ENCODE measurements at places on chromosomes 16 and 17. TPM values are rescaled to one million over a fixed set of nuclear protein-coding genes. Genes with fewer than 3 reads are reported as not detected.

The KRTAP2-4 gene
- not detected for total RNA-seq

The PRAC2 gene
- total RNA-seq: not detected

The CTRB1 gene
- not detected for total RNA-seq

The SMYD4 gene
- 8.9 TPM for total RNA-seq

The HBQ1 gene
- 6.6 TPM for total RNA-seq

The KRTAP4-4 gene
- not detected for total RNA-seq

The TOM1L1 gene
- total RNA-seq: 39.8 TPM

The PLCG2 gene
- total RNA-seq: 3.5 TPM

The CDH11 gene
- total RNA-seq: 0.46 TPM

The ARHGAP44 gene
- 2.8 TPM for total RNA-seq

The HES7 gene
- total RNA-seq: 2.6 TPM

The ANKRD13B gene
- 18.4 TPM for total RNA-seq

The SAMD14 gene
- 0.68 TPM for total RNA-seq

The PSMB3 gene
- 463 TPM for total RNA-seq

The GP1BA gene
- not detected for total RNA-seq

The SLC16A11 gene
- total RNA-seq: not detected

The SHISA6 gene
- total RNA-seq: not detected

The IL17C gene
- total RNA-seq: not detected

The SLX4 gene
- total RNA-seq: 4.6 TPM

The KRTAP2-2 gene
- not detected for total RNA-seq

The MFSD6L gene
- total RNA-seq: not detected

The SDK2 gene
- total RNA-seq: 0.92 TPM

The CA7 gene
- not detected for total RNA-seq

The TELO2 gene
- total RNA-seq: 39.2 TPM

The CORO6 gene
- total RNA-seq: 7.5 TPM

The CD300E gene
- total RNA-seq: not detected

The CTDNEP1 gene
- 209 TPM for total RNA-seq

The MFSD11 gene
- total RNA-seq: 21.6 TPM

The SKAP1 gene
- total RNA-seq: not detected

The GCGR gene
- 0.55 TPM for total RNA-seq

The CACNA1G gene
- total RNA-seq: 5.3 TPM

The GLP2R gene
- 10.2 TPM for total RNA-seq

The KRTAP17-1 gene
- not detected for total RNA-seq

The USP6 gene
- total RNA-seq: 0.05 TPM

The NPIPA7 gene
- 8.9 TPM for total RNA-seq

The GPRC5B gene
- 31.1 TPM for total RNA-seq

The CARD14 gene
- total RNA-seq: 0.30 TPM

The EXOC3L1 gene
- 0.23 TPM for total RNA-seq

The ARL5C gene
- total RNA-seq: not detected

The OR2C1 gene
- total RNA-seq: not detected

The KLHL10 gene
- not detected for total RNA-seq

The MPV17L gene
- total RNA-seq: 5.9 TPM

The SLC16A6 gene
- total RNA-seq: 0.19 TPM

All from A549 treated with GW870086 at 1 μM for 4 hours (cell line).